Stimulated activated CD8-positive, alpha-beta memory T cell treated with anti-CD3 and anti-CD28 coated beads, Interleukin-4, amount 100 ng/mL, for 4 hours (primary cell): ENCODE measurements at places on chromosomes 4 and X.

DNA sequence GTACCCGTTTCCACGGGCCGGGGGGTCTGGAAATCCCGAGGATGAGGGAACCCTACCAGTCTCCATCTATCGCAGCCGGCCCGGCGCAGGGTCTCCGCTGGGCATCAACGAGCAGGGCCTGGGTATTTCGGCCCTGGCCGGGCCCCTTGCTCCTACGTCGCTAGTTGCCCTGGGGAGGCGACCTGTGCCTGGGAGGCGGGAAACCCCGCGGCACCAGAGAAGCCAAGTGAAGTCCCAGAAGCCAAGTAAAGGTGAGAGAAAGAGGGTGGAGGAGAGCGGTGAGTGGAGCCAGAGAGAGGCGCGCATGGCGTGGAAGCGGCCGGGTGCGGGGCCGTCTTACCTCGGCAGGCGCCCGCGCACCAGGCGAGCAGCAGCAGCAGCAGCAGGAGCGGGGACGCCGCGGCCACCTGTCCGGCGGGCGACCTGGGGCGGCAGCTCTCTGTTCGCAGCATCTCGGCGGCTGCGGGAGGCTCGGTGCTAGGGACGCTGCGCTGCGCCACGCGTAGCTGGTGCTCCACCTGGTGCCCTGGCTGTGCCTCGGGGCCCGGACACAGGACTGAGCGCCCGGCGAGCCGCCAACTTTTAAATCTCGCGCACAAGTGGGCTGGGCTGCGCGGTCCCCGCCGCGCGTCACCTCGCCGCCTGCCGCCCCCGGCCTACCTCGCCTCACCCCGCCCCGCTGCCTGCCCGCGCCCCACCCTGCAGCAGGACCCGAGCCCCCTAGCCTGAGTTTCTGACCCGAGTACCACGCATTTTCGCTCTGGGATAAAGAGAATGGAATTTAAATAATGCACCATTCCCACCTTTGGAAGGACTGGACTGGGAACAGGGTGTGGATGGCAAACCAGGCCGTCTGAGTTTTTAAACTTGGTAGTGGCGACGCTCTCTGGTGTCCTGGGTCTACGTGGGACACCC lies at the start of gene NMU:
NMU (minus strand) TSS at position 558 of the 915 bp plus-strand sequence; CDS start at position 452, 106 bp downstream.
- DNase-seq = no peak

GRCh38 chr4:137956256-137956655 lies 285.9 kb downstream of the SLC7A11 start:
- DNase-seq = no peak

DNA sequence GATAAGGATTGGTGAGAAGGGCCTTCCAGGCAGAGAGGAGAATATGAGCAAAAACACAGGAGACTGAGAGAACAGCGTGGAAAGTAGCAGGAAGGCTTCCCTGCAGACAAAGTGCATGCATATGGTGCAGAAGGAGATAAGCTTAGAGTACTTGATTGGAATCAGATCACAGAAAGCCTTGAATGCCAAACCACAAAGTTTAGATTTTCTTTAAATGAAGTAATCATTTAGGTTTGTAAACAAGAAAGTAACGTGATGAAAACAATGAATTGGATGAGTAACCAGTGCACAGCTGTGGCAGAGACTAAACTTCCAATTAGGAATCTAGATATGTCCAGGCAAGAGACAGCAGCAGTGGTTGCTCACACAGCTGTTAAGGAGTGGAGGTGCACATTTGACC lies 83.8 kb upstream of the C1QTNF7 start:
- no peak for DNase-seq

GRCh38 chrX:39975101-39975925 lies 122.4 kb downstream of the BCOR start:
- DNase-seq = no peak

GRCh38 chrX:109619771-109620170 lies 5.2 kb downstream of the KCNE5 start:
- DNase-seq = no peak

DNA sequence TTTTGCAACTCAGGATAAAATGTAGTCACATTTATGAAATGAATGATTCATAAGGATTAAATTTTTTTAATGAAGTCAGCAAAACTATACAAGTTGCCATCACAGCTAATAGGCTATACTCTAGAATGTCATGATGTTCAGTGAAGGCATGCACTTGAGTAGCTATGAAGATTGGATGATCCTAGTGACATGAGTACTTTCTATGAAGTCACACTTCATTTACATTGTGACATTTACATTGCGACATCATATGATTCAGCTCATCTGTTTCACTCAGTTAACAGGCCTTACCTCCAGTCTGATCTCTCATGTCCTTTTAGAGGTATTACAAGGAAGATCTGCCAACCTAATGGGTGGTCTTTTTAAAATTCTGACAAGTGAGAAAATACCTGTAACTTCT lies 82.7 kb upstream of the FGF13 start:
- no peak for DNase-seq

DNA sequence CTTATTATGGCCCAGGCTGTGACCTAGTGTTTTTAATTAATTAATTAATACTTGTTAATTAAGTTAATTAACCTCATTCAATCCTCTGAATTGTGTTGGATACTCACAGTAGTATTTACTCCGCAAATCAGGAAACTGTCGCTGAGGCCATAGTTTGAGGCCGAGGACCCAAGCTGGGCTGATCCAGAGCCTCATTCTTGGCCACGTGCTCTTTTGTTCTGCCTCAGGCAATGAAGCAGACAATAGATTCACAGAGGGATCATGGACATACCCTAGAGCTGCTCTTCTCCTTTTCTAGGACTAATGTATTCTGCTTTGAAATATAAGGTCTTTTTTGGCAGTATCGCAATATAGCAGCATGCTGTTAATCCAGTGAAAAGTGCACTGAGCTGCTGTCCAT lies 24.0 kb upstream of the SNCA start:
- no peak for DNase-seq

DNA sequence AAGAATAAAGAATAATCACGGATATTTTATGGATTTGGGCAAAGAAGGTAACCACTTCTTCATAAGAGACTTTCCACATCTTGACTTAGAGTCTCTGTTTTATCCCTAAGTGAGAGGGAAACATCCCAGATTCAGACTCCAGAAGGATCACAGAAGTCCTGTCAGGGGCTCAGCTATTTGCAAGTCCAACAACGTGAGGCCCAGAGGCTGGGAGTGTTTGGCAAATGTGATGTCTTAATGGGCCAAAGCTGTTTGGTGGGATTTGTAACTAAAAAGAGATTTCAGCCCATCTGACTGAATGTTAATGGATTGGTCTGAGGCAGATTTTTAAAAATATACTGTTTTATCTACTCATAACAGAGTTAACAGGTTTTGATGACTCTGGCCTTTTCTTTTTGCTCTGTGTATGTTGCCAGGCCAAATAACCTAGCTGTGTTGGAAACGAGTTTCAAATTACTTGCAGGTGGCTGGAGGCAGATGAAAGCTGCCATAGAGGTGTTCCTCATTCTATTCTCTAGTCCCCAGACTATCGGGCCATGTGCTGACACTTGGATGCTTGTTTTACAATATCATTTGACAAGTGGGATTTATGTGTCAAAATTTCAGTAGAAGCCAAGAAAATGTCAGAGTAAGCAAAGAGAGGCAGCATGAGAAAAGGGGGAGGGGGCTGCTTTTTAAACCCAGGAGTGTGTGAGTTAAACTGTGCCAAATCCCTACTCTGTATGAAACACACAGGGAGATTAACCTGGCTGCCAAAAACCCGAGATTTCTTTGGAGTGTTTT lies 330.9 kb downstream of the DCHS2 start:
- no peak for DNase-seq

- no peak for DNase-seq
These were observed 191.2 kb upstream of the LNX1 start for GRCh38 chr4:53782458-53782845.

DNA sequence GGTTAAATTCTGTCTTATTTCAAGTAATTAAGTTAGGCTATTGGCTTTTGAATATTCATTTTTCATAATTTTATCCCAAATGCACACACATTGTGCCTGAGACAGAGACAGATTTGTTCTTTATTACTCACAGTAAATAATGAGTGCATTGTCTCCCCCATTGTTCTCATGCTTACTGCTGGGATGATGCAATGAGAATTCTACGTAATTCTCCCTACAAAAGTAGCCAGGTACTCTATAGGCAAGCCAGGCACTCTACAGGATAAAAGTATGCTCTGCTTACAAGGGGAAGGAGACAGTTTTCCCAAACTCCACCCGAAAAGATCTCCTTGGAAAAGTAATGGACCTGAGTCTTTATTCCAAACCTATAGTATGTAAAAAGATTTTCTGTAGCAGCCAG lies 1890.7 kb upstream of the PCDH10 start:
- no peak for DNase-seq

GRCh38 chrX:152824841-152825374 lies 5.6 kb downstream of the CETN2 start:
- DNase-seq = no peak

GRCh38 chr4:2742823-2743517 lies 13.2 kb downstream of the TNIP2 start:
- DNase-seq = no peak

GRCh38 chr4:20395160-20395773 lies 143.6 kb downstream of the SLIT2 start:
- no peak for DNase-seq

DNA sequence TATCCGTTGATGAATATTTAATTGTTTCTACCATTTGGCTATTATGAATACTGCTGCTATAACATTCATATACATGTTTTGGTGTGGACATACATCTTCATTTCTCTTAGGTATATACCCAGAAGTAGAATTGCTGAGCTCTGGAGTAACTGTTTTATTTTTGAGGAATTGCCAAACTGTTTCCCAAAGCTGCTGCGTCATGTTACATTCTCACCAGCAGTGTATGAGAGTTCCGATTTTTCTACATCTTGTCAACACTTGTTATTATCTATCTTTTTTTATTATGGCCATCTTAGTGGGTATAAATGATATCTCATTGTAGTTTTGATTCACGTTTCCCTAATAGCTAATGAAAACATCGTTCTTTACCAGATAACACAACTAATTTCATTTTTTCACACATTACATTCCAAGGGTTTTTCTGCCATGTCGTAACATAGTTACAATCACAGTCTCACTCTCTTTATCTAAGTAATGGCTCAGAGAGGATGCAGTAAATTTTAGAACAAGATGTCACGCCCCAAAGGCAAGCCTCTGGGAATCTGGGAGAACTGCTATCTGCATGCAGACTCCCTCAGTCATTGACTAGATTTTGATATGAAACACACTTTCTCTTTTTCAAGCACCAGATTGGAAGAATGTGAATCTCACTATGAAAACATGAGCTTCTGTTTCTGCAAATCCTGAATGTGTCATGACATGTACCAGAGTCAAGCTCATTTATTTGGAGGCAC lies 10.3 kb downstream of the ARHGAP6 start:
- no peak for DNase-seq

DNA sequence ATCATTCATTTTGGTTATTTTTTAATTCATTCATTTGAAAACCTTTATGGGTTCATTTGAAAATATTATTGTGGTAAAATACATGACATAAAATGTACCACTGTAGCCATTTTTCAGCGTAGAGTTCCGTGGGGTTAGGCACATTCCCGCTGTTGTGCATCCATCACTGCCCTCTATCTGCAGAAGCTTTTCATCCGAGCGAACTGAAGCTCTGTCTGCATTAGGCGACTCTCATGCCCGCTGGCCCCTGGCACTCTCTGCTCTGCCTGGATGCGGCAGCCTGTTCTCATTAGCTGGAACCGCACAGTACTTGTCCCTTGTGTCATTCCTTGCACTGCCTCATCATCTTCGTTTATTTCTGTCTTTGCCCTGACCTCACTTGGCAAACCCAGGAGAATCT lies 17.5 kb downstream of the CFAP99 start:
- no peak for DNase-seq

DNA sequence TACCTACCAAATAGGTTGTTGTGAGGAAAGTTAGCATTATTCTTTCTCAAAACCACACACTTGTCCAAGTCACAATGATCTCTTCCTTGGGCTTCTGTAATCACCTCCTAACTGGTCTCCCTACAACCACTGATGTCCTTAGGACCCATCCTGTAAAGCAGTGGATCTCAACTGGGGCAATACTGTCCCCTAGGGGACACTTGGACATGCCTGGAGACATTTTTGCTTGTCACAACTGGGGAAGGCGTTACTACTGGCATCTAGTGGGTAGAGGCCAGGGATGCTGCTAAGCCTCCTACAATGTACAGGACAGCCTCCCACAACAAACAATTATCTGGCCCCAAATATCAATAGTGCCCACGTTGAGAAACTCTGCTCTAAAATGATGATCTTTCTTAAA lies 118.7 kb upstream of the AP1S2 start:
- no peak for DNase-seq

GRCh38 chrX:39487166-39487968 lies 610.4 kb downstream of the BCOR start:
- no peak for DNase-seq

GRCh38 chr4:45841791-45842190 lies 282.1 kb downstream of the GABRG1 start:
- no peak for DNase-seq

DNA sequence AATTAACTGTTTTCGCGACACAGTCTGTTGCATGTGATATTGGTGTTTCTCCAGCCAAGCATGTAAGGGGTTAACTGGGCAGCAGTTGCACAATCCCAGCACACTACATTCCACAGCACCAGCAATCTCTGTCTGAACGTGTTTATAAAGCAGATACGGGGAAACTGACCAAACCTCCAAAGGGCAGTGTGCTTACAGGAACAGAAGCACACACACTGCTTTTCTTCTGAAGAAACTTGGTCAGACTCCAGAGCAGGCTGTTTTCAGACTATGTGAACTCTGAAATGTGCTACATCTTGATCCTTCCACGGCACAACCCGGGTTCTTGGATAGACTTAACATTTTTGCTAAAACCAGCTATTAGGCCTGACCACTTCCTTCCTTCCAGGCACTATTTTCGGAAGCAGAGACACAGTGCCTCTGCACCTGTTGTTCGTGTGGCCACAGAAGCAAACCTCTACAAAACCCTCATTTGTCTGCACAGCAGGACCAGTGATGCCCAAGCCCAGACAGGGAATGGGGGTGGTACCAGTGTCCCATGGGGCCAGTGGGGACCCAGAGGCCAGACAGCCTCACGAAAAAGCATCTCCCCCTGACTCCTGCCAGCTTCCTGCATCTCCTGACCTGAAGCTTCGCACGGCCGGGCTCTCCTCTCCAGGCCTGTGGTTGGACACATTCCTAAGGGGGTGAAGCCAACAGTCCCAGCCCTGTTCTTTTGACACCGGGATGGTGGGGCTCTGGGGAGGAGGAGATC lies 90.1 kb downstream of the IRF2 start:
- DNase-seq = no peak
